Daoy (cell line): ENCODE measurements at places on chromosomes 13 and 19.

GRCh38 chr13:20566468-20566897, 474 bp upstream of the IFT88 start:
- DNase-seq: no peak

GRCh38 chr13:35140321-35140720, 198.3 kb downstream of the NBEA start:
- DNase-seq: no peak

DNA sequence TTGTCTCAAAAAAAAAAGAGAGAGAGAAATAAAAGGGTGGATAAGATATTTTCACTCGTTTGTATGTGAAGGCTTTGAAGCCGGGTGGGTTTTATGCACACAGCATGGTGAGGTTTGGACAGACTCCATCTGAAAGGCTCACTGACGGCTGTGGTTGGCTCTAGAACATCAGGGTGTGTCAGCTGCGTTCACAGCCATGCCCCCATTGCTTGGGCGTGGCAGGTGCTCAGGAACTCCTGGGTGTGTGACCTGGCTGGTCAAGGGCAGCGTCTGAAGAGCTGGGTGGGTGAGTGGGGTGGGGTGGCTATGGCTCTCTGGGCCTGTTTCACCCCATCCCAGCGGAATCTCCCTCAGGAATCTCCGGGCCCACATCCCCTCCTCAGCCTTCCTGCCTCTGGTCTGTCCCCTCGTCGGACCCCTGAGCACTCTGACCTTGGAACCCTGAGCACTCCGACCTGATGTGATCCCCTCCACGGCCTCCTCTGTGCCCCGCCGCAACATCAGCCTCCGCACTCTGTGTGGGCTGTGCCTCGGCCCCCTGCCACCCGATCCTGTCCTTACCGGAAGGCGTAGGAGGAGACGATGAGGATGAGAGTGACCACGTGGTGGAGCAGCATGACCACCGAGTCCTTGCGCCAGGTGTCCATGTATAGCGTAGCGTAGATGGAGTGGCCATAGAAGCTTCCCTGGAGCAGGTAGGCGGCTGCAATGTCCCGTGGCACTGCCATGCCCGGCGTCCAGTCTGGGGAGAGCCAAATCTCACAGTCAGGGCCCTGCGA, 12.2 kb downstream of the CERS1 start:
- no peak for DNase-seq

GRCh38 chr13:99132295-99132835, 68.3 kb upstream of the UBAC2 start:
- no peak for DNase-seq

GRCh38 chr13:41313659-41314197, 2.7 kb downstream of the NAA16 start:
- DNase-seq: no peak

DNA sequence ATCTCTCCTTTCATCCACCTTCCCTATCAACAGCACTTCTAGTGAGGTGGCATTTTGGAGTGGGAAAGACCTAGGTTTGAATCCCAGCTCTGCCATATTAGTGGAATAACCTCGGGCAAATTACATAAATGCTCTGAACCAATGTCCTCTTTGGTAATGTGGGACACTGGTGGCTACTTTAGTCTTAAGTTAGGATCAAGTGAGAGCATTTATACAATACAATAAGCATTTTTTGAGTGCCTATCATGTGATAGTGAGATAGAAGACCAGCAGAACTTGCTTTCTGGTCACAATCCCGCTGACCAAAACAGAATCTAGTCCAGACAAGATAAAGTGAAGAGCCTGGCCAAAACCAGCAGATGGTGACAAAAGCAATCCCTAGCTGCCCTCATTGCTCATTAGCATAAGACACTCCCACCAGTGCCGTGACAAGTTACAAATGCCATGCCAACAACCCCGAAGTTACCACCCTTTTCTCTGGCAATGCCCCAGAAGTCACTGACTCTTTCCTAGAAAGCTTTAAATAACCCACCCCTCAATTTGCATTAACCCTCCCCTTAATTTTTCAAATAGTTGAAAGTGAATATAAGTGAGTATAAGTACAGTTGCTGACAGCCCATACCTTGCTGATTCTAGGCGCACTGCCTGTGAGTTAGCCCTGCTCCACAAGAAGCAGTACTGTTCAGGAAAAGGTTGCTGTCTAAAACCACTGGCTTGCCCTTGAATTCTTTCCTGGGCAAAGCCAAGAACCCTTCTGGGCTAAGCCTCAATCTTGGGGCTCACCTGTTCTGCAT, 28.9 kb upstream of the KPNA3 start:
- no peak for DNase-seq

GRCh38 chr13:42393573-42394360, 121.8 kb downstream of the AKAP11 start:
- no peak for DNase-seq

- DNase-seq: no peak
Measured at GRCh38 chr19:4589579-4590410, 30.3 kb upstream of the SEMA6B start.

- DNase-seq: no peak
Measured at GRCh38 chr13:53638040-53638439, 609.4 kb downstream of the OLFM4 start.

DNA sequence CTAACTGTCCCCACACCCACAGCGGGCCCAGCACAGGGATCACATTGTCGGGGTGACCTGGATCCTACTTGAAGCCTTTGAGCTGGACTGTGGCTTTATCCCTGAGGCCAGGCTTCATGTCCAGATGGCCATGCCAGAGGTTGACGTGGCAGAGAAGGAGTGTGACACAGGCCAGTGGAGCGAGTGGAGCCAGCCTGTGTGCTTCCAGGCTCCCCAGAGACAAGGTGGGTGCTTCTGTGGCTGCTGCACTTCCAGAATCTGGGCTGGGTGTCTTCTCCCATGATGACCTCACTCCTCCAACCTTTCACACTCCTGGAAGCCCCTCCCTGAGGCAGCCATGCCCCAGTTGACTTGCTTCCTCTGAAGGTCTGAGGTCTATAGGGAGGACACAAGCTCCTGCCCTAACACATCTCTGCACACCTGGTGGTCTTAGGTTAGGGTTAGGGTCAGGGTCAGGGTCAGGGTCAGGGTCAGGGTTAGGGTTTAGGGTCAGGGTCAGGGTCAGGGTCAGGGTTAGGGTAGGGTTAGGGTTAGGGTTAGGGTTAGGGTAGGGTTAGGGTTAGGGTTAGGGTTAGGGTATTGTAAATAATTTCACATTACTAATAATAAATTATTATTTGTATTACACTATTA, 13.1 kb upstream of the MZF1 start:
- DNase-seq: no peak

DNA sequence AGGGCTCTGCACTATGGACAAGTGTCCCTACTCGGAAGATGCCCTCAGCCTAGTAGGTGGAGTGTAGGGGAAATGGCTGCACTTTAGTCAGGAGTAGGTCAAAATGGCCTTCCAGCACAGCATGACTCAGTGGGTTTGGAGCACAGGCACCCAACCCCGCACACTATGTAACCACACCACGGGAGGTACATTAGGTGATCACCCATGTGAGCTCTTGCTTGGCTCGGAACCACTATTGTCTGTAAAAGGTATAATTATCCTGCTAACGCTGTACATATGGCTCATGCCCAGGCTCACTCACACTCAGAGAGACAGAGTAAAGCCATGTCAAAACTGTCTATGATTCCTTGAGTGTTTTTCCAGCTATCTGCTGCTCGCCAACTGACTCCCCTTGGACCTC, 156.9 kb upstream of the DACH1 start:
- DNase-seq: no peak

- DNase-seq: no peak
Measured at GRCh38 chr19:47891923-47892666, 6.0 kb upstream of the SULT2A1 start.

- no peak for DNase-seq
Measured at GRCh38 chr13:97279913-97280312, 57.8 kb downstream of the MBNL2 start.

DNA sequence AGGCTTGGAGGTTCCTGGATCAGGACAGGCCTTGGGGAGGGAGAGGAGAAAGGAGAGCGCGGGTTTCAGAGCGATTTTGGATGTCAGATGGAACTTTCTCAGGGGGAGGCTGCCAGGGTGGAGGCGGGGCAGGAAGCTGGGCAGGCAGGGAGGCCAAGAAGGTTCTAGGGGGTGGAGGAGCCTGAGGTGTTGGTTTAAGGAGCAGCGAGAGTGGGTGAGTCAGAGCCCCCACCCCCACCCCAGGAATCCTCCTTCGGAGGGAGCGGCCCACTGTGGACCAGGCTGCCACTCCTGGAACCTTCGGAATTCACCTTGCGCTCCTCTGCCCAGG, 15.9 kb upstream of the NOP53 start:
- DNase-seq: peak; percentile 94

GRCh38 chr13:51966186-51966585, 45.1 kb downstream of the ATP7B start:
- DNase-seq: no peak

GRCh38 chr13:24050796-24051715, 109.5 kb upstream of the SPATA13 start:
- DNase-seq: no peak
